ENCODE measurements at places on chromosomes 16 and 17. TPM values are rescaled to one million over a fixed set of nuclear protein-coding genes. Genes with fewer than 3 reads are reported as not detected.

Gene HYDIN
- not detected for total RNA-seq

Gene ITGAX
- total RNA-seq: 4.6 TPM

Gene GJC1
- total RNA-seq: not detected

Gene RPH3AL
- 1.3 TPM for total RNA-seq

Gene CDH1
- total RNA-seq: 0.47 TPM

Gene AP2B1
- 95.9 TPM for total RNA-seq

Gene ST6GALNAC2
- 0.68 TPM for total RNA-seq

Gene CA10
- total RNA-seq: 0.96 TPM

Measured in T-helper 17 cell (primary cell).